NB4 (cell line): ENCODE measurements at places on chromosomes 11 and 22.

GRCh38 chr11:63880403-63880790 is 36.6 kb downstream of the RCOR2 start:
- DNase-seq: no peak

GRCh38 chr11:33347490-33348125 is 90.4 kb downstream of the HIPK3 start:
- DNase-seq: no peak

- no peak for DNase-seq
Measured at GRCh38 chr11:103110391-103110790, 1.2 kb downstream of the DYNC2H1 start.

DNA sequence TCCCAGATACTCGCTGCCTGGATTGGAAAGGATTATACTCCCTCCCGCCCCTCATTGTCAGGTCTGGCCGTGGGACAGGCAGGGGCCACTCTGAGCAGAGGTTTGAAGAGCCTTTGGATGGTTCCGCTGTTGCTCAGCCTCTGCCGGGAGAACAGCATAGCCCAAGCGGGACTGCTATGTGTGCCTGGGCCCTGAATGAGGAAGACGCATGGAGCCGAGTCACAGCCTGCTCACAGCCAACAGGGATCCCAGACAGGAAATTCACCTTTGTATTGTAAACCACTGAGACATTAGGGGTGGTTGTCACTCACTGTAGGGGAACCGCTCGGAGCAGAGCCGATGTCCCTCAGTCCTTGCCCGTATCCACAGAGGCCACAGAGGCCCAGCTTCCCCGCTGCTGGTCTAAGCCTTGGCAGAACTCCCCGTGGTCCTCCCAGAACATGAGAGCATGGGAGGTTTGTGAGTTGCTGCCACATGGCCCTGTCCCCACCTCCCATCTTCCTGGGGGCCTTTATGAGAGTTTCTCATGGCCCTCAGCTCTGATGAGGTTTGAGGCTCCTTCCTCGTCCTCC is 10.7 kb upstream of the FAM118A start:
- no peak for DNase-seq

- DNase-seq: peak; percentile 35
Measured at GRCh38 chr22:20299746-20300136, 20.1 kb downstream of the DGCR6L start.

DNA sequence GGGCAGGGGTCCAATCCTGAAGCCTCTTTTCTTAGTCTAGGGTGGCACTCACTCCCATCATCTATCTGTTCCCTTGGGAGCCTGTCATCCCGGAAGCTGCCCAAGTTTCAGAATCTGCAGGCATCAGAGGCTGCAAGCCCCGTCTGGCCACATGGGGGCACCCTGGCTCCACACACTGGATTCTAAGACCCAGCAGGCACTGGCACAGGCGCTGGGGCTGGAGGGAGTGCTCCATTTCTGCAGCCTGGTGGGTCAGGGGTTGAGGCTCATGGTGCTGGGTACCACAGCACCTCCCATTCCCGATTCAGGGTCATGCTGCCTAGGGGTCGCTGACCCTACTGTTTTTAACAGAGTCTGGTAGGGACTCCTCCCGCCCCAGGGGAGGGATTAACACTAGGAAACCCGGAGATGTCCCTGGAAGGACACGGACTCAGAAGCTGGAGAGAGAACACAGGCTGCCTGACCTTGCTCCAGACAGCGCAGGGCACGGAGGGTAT is 243.9 kb upstream of the SYN3 start:
- peak; percentile 79 for DNase-seq

- no peak for DNase-seq
Measured at GRCh38 chr11:119772641-119773415, 43.8 kb upstream of the NECTIN1 start.

- peak; percentile 95 for DNase-seq
Measured at GRCh38 chr22:45235101-45235777, 5.5 kb downstream of the KIAA0930 start.

DNA sequence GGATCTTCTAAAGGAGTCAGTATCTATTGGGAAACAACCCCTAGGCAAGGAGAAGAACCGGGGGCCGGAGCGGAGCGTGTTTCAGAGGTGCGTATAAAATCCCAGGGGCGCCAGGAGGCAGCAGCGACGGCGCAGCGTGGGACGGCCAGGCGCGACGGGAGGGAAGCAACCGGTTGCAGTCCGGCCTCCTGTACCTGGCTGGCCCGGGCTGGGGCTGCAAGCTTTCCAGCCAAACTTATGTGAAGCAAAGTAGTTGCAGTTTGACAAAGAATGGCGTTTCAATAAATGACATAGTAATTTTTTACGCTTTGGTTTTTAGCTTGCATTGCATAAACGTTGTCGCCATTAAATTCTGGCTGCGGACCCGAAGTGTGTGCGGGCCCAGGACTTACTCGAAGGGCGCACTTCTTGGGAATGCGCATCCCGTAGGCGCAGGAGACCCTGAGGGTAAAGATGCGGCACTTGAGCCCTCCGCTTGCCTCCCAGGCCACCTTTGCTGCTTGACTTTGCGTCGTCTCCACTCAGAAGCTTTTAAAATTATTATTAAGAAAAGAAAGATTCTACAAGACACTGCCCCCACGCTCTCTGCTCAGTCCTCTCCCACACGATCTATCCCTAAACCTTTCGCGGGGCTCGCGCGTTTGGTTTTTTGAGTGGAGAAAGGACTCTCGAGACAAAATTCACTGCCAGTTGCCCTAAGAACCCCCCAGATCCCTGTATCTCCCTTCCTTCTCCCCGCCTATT is 1.6 kb upstream of the WT1 start:
- peak; percentile 57 for DNase-seq

DNA sequence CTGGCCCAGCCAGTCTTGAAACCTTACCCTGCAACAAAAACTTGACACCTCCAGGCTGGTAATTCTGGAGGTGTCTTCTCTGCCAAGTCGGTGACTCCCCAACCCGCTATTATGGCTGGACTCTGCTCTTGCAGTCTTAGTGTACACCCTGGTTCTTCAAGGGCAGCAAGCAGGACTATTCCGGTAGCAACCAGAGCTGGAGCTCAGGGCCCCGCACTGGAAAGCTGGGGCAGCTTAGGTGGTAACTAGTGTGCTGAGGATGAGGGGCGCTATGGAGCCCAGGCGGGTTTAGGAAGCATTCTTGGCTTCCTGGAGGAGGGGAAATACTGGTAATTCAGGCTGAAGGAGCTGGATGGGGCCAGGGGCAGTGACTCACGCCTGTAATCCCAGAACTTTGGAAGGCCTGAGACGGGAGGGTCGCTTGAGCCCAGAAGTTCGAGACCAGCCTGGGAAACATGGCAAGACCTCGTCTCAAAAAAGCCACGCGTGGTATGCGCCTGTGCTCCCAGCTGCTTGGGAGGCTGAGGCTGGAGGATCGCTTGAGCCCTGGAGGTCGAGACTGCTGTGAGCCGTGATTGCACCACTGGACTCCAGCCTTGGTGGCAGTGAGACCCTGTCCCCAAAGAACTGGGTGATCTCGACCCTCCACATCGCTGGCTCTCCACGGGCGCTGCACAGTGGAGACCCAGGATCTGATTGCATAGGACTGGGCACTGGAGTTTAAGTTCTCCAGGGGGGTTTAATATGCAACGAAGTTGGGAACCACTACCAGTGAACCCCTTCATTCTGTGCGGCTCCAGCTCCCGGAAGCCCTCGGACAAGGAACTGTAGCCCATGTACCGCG is 10.6 kb upstream of the AIFM3 start:
- DNase-seq: no peak

GRCh38 chr11:81579339-81579738 is 1154.3 kb downstream of the FAM181B start:
- no peak for DNase-seq

GRCh38 chr22:31282748-31283468 is 9.4 kb downstream of the PIK3IP1 start:
- no peak for DNase-seq

- DNase-seq: no peak
Measured at GRCh38 chr11:94770563-94771120, 2.5 kb downstream of the AMOTL1 start.

- no peak for DNase-seq
Measured at GRCh38 chr22:30400159-30400558, 3.3 kb downstream of the SEC14L2 start.
